ENCODE measurements at places on chromosomes 2 and 18.

GRCh38 chr18:5463831-5464230 is 80.0 kb downstream of the EPB41L3 start:
- DNase-seq = no peak

- no peak for DNase-seq
Observed at GRCh38 chr2:204065566-204065965, 129.0 kb downstream of the ICOS start.

DNA sequence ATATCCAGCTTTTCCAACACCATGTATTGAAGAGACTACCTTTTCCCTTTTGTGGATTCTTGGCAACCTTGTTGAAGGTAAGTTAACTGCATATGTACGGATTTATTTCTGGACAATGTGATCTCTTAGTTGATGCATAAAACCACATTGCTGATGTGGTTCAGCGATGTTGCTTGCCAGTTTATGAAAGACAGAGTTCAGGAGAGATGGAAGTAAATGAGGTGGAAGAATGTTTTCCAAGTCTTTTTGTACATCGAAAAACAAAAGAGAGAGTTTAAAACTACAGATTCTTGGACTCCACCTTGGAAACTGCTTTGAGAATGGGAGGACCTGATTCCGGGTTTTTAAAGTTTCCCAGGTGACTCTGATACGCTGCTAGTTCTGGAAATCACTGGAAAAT is 43.8 kb downstream of the MOB4 start:
- DNase-seq = no peak

DNA sequence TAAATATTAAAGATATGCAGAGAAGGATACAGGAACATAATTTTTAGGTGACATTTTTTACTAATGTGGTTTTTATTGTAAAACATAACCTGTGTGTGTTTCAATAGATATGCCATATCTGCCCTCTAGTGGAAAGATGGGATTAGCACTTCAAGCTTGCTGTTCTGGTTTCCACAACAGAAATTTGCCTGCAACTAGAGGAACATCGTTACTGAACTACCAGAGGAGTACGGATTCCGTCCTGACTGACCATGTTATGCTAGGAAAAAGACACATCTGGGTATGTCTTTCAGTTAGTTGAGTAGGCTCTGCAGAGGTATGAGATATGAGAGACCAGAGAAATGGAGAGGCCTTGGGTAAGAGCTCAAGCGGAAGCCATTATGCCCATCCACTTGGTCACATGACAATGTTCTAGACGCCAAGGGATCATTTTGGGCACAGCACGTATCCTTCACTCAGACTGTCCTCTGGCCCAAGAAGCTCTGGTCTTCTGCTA is 104.9 kb downstream of the MBD2 start:
- DNase-seq = peak; percentile 71

DNA sequence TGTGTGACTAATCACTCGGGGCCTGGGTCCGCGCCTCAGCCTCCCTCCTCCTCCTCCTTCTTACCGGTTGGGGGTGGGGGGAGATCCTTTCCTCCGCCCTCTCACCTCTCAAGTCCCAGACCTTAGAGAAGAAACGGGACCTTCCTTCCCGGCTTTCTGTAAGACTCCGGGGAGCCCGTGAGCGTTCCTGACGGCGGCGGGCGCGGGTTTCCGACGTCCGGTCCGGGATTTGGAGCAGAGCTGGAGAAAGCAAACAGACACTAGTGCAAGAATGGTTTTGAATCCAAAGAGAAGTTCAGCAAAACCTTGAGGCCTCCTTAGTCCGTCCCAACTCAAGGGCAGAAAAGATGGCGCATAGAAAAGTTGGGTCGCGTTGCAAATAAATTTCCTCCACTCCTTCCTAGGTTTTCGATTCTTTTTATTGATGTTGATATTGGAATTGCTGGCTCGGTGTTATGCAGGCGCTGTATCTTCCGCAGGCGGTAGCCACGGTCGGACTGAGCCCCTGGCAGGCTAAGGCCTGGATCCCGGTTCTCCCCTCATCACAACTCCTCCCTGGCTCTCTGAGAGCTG is 2.0 kb downstream of the DLX1 start:
- no peak for DNase-seq

GRCh38 chr2:53737091-53737490 is 30.5 kb upstream of the CHAC2 start:
- DNase-seq = no peak

- no peak for DNase-seq
Observed at GRCh38 chr18:78913395-78913794, 66.2 kb upstream of the SALL3 start.

- peak; percentile 40 for DNase-seq
Observed at GRCh38 chr18:63578357-63578958, 8.7 kb upstream of the SERPINB13 start.

GRCh38 chr2:112165296-112165695 is 27.1 kb downstream of the FBLN7 start:
- no peak for DNase-seq

DNA sequence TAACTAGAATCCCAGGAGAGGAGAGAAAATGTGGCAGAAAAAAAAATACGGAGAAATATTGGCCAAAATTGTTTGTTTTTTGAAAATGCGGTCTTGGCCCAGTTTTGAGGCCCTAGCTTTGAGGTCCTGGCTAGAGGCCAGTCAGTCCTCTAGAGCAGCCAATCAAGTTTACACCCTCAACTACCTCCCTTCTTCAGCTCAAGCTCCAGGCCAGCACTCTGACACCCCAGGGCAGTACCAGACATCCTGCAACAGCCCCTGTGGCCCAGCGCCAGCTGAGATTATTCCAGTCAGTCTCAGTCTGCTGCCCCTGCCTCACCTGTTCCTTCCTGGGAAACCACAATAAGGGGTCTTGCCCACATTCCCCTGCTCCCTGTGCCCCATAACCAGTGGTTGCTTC is 107.7 kb downstream of the UGGT1 start:
- DNase-seq = no peak

- no peak for DNase-seq
Observed at GRCh38 chr2:188875104-188875503, 99.1 kb upstream of the COL3A1 start.

DNA sequence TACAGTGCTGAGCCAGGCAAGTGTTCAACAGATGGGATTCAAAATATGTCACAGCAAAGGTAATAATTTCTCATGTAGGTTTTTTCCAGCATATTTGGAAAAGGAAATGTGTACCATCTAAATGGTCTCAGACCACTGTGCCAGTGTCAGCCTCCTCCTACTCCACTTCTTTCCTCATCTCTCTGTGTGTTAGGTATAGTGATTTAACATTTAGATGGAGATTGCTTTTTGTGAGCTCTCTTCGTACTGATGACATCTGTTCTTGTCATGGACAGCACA is 80.9 kb upstream of the TSPYL6 start:
- DNase-seq = no peak

DNA sequence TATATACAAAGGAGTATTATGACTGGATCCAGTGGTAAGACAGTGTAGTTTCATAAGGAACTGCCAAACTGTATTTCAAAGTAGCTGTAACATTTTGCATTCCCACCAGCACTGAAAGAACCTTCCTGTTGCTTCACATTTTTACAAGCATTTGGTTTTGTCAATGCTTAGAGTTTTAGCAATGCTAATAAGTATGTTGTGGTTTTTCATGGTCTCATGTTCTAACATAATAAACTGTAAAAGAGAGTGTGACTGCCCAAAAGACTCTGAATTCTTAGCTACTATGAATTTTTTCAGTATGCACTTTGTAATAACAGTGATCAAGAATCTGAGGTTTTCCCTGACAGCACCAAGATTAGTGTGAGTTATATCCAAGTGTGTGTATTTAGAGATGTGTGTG is 604.2 kb downstream of the XIRP2 start:
- no peak for DNase-seq

GRCh38 chr2:139216435-139216834 is 436.2 kb upstream of the NXPH2 start:
- no peak for DNase-seq

GRCh38 chr2:12539776-12540562 is 176.8 kb upstream of the TRIB2 start:
- peak; percentile 69 for DNase-seq

DNA sequence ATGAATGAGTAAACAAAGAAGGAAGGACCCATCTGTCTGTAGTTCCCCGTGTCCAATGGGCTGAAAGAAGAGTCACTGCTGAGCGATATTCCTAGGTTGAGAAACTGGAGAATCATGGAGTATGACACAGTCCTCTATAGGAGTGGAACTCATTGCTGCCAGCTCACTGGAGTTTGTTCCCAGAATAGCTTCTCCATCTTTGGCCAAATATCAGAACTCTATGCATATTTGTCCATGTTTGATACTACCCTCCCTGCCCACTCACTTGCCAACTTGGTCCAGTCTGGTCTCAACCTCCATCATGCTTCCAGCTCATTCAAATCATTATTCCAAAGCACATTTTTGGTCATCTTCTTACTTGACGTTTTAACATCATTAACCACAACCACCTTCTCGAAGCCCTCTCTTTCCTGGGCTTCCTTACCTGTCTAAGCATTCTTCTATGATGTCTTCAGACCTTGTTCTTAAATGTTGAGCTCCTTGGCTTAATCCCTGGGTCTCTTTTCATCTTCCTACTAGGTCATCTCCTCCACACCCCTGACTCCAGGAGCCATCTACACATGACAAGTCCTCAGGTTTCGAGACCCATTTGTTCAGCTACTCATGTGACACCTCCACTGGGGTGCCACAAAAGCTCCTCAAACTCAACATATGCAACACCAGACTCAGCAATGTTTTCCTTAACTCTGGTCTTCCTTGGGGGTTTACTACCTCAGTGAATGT is 221.6 kb downstream of the MYCN start:
- DNase-seq = no peak

DNA sequence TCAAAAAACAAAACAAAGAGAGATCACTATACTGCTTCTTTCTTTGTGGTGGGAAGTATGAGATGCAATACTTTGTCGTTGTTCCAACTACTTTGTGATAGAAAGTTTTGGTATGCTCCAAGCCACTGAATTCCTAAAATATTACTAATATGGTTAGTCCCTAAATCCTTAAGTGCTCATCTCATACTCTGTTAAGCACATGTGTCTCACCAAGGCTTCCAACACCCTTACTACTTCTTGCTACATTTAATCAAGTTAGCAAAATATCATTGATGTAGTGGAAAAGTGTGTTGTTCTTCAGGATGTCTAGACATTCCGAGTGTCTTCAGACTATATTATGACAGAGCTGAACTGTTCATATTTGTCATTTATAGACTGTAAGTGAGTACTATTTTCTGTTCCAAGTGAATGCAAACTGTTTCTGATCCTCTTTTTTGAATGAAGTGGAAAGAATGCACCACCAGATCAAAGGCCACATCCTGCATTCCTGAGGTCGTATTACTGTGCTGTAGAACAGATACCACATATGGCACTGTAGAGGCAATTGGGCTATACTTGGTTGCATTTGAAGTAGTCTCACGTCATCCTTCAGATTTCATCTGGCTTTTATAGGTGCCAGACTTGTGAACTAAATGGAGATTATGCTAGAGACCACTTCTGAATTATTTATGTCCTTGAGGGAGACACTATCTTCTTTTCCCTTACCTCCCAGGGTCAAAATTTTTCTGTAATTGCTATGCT is 298.4 kb upstream of the ZNF521 start:
- peak; percentile 92 for DNase-seq

GRCh38 chr2:113818382-113818951 is 62.0 kb upstream of the SLC35F5 start:
- DNase-seq = peak; percentile 100

GRCh38 chr2:58633613-58634365 is 392.7 kb upstream of the FANCL start:
- peak; percentile 65 for DNase-seq

DNA sequence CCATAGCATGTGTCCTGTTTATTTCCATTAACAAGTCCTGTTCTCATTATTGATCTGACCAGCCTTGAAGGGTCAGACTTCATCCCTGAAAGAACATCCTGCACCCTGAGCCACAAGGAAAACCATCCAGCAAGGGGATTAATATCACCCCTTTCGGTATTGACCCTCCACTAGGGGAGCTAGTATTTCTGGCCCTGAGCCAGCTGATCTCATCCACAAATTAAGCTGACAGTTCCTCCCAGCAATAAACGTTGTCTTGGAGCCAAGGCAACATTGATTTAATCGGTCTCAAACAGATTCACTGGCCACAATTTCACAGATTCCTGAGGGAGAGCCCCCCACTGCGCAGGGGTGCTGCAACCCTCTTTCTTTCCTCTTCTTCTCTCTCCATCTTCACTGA is 353.1 kb upstream of the FANCL start:
- DNase-seq = no peak

DNA sequence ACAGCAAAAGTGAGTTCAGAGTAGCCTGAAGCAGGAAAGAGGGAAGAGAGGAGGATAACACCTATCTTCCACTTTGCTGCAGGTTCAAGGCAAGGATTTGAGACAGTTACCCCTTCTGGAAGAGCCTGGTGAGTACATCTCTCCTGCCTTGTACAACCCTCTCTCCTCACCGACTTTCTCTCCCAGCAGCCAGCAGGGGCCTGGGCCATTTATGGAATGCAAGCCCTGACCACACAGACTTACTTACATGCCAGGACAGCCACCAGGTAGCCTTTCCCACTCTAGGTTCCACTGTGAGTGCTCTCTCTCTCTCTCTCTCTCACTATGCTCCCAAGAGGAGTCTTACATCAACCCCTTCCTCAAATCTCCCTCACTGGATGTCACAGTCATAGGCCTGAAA is 57.0 kb downstream of the BCL11A start:
- DNase-seq = no peak

GRCh38 chr2:56183643-56184499 is at the start of gene CCDC85A:
CCDC85A (plus strand) TSS chr2:56183990; CDS start chr2:56184625, 635 bp downstream.
- DNase-seq = peak; percentile 33

- no peak for DNase-seq
Observed at GRCh38 chr2:40556293-40556692, 104.4 kb upstream of the SLC8A1 start.

GRCh38 chr2:15640261-15640711 is 48.6 kb downstream of the DDX1 start:
- peak; percentile 96 for DNase-seq

- peak; percentile 38 for DNase-seq
Observed at GRCh38 chr18:74197705-74198341, 49.5 kb downstream of the TIMM21 start.

DNA sequence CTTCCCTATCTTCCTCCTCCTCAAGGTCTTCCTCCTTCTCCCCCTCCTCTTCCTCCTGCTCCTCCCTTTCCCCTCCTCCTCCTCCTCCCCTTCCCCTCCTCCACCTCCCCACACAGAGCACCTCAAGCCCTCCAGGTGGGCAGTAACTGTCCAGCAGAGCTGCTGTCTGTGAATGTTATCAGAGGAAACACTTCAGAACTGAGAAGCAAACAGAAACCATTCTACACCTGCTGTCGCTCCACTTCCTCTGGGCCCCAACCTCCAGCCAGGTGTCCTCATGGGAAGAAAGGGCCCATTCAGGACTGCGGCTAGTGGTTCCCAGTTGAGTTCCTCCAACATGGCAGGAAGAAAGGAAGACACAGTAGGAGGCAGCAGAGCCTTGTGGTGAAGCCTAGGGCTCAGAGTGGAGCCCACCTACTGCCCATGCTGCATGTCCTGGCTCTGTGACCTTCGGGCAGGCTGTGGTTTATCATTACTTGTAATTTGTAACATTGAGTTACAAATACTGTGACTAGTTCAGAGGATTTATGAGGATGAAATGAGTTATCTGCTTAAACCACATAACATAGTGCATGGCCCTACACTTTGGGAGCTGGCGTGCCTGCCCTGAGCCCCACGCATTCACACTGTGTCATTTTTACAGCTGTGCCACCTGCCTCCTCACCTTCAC is 165.9 kb upstream of the ID2 start:
- no peak for DNase-seq
